Pancreas (tissue), 10 donors: ENCODE measurements at places on chromosomes 7 and 10.

DNA sequence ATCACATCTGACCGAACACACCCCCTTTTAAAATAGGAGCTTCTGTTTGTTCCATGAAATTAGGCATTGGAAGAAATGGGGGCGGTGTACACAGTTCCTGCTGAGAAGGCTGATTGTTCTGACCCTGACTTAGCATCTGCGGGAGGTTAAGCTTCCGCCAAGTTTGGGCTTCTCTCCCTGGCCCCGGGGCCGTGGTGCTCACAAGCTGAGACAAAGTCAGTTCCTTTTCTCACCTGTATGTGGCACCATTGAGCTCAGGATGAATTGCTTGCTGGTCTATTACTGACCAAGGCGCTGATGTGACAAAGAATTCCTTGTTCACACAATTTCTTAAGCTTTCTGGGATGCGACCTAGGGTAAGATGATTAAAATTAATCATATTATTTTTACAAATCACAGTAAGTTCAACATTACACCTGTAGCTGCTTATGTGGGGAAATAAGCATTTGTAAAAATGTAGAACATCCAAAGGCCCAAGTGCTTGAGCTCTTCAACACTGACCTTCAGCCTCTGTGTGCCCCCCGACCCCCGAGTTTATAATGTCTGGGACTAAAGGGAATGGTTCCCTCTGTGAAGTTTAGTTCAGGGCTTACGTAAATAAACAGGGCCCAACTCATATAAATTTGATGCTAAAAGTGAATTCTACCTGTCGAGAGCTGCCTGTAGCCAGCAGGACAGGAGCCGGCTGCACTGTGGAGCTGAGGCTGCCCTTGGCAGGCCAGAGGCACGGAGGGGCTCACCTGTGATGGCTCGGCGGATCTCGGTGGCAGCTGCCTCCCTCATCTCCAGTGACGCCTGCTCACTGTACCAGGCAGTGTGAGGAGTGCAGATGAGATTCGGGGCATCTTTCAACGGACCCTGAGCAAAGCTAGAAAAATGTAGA lies 50.8 kb downstream of the ZRANB1 start:
- DNase-seq, result no peak

- no peak for DNase-seq
Measured at GRCh38 chr7:142992427-142992826, 30.3 kb upstream of the KEL start.

DNA sequence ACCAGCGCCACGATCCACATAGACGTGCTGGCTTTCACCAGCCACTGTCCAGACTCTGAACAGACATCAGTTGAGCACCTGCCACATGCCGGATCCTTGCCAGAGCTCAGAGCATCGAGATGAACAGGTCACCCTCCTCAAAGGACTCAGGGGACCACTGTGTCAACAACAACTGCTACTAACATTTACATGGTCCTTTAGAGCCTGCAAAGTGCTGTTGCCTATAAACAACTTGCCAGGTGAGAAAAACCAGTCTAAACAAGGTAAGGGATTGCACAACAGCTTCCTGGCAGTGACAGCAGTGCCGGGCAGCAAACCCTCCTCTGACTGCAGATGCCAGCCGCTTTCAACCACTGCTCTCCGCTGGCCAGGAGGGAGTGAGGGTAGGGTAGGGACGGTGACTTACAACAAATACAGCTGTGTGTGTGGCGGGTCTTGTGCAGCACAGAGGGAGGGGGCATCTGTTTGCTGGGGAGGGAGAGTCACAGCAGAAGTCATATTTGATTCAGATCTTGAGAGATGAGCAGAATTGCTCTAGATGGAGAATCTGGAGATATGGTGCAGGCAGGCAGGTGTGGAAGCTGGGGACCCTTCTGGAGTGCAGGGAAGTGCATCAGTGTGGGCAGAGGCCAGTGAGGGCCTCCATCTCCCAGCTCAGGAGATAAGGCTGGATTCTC lies 32.8 kb upstream of the RHEB start:
- peak; percentile 83 for DNase-seq

DNA sequence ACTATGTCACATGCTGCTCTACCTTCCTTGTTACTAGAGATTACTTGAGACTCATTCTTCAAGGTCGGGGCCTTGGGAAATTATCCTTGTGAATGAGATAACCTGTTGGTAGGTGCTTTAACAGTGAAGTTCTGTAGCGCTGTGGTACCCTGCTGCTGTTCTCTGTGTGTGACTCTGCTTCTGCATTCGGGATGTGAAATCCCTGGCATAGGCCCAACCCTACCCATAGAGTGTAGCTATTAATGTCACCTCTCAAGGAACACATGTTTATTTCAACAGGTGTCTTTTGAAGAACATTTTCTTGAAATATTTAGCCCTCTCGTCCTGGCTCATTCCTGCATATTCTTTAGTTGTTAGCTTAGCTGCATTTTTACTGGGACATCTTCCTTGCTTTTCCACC lies 41.8 kb upstream of the TMEM236 start:
- no peak for DNase-seq

GRCh38 chr10:47145290-47145934 lies 154.6 kb upstream of the GDF10 start:
- no peak for DNase-seq

DNA sequence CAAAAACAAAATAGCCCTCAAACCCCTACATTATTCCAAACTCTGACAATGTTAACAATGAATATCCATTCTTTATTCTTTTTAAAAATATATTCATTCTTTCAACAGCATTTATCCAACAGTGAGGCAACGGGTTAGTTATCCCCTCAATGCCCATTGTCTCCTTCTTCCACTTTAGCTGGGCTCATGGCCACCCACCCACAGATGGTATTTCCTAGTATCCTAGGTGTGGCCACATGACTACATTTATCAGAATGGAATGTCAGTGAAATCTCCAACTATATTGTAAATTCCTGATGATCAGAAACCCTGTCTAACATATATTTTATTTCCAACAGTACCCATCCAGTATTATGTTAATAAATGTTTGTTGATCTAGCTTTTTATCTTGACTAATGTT lies 13.6 kb downstream of the HOXA1 start:
- DNase-seq, result no peak

DNA sequence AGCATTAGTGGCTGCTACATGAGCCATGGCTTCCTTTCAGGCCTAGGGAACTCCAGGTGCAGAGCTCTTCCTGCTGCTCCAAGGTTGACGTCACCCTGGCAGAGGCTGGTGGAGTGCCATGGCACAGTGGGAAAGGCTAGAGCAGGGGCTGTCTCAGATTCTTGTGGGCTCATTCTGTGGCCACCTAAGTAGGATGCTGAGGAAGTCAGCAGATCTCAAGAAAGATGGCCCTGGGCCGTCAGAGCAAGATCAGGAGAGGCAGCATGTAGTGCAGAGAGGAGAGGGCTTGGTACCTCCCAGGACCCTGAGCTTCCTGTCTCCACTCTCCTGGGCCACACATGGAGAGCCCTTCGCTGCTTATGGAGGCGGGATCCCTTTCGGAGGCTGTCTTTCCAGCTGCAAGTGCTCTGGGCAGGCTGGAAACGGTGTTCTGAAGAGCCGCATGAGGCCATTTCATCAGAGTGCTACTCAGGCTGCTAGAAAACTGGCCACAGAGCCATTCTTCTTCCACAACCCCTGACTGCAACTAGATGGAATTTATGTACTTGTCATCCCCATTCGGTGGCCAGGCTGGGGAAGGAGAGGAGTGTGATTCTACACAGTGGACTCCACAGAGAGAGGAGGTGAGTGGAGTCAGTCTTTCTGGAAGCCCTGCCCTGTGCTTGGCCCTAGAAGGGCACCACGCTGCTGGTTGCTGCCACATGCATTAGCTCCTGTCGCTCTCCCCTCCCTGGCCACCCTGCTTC lies 304.2 kb downstream of the RPS24 start:
- DNase-seq, result peak; percentile 5

GRCh38 chr10:131947631-131948347 lies 33.9 kb downstream of the BNIP3 start:
- peak; percentile 32 for DNase-seq

DNA sequence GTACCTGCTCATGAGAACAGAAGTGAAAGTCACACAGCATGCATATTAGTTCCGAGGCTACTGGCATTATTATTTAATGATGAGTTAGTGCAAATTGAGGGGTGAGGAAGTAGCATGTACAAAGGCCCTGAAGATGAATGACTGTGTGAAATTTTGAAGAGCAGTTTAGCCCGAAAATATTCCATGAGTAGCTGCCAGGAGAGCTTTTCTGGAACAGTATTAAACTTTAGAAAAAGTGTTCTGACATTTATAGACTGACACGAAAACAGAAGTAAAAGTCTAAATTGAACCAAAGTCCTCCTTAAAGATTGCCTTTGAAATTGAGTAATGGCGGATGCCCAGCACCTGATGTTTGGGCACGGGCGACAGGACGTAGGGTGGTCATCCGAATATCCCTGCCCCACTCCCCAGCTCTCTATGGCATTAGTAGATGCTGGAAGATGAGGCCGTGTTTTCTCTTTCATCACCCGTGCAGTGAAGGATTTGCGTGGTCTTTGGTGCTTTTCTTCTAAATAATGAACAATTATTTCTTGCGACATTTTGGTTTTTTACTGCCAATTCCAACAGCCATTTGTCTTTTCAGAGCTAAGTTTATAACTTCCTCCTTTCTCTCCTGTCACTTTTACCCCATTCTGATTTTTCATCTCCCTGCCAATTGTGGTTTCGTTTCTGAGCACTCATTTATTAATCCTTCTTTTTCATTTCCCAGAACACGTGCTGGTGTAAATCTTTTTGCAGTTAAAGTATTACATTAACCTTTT lies 192.6 kb downstream of the MGMT start:
- DNase-seq, result no peak

DNA sequence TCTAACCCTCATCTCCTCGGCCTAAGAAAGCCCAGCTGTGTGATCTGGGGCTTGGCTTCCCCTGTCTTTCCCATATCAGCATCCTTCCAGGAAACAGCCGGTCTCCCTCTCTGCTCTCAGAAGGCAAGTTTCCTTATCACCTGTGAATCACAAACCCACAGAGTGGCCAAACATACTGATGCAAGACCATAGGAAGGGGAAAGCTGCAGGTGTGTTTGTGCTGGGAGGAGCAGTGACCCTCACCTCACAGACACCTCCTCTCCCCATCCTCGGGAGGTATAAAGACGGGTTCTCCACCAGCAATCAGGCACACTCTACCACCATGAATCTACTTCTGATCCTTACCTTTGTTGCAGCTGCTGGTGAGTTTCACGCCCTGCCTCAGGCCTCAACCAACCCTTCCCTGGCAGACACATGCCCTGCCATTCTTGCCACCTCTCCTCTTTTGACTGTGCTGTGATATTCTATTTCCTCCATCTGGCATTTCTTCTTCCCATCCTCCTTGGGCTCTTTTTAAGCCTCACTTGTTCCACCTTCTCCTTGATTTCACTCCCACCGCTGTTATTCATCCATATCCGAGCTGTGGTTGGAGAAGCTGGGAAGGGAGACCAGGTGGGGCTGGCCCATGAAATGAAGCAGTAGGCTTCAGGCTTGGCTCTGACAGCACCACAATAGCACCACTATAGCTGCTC lies at the start of gene PRSS2:
Gene PRSS2 (plus strand): TSS at position 310 of the 692 bp plus-strand sequence. CDS start 13 bp downstream, at position 323.
- no peak for DNase-seq

GRCh38 chr7:33757563-33758165 lies 147.7 kb upstream of the BMPER start:
- DNase-seq, result no peak

GRCh38 chr10:46227936-46228562 lies 58.7 kb upstream of the ANTXRL start:
- peak; percentile 42 for DNase-seq

DNA sequence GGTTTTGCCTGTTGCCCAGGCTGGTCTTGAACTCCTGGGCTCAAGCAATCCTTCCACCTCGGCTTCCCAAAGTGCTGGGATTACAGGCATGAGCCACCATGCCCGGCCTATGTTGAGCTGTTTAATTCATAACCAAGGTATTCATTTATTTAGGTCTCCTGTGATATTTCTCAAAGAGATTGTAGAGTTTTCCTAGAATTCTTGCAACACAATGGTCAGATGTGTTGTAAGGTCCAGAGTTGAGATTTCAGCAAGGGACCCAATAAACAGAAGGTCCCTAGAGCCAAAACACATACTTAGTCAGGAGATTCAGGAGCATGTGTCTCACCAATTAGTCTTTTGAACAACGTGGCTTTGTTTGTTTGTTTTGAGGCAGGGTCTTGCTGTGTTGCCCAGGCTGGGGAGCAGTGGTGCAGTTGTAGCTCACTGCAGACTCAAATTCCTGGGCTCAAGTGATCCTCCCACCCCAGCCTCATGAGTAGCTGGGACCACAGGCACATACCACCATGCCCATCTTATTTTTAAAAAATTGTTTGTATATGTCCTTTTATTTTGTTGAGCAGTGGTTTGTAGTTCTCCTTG lies 321.3 kb upstream of the GALNT17 start:
- DNase-seq, result no peak

- no peak for DNase-seq
Measured at GRCh38 chr7:47738563-47739166, 156.8 kb upstream of the TNS3 start.

- DNase-seq, result no peak
Measured at GRCh38 chr10:99461230-99461629, 30.8 kb upstream of the GOT1 start.

DNA sequence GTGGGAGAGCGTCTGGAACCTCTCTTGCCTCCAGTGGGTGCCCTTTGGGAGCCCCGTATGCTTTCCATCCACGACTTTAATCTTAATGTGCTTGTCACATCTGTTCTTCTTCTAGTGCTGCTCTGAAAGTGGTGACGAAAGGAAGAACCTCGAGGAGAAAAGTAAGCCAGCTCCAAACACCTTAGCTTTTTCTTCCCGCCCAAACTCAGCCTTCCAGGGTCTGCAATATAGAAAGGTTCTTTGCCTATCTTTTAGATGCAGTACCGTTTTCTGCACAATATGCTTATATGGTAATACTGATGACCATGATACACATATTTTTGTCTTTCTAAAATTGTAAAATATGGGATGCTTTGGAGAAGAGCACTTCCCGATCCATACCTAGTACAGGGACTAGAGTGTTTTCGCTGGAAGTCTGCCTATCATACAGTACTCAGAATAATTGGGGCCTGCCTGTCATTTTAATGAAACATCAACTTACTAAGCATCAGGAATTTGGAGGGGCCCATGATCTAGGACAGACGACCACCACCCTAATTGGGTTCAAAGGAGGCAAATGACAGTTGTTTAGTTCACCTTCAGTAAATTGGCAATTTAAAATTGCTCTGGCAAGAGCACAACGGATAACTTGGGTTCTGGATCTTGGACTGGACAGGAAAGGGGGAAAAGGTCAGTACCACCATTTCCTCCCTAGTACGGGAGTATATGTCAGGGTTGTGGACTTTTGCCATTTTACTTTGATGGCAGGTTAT lies 884 bp downstream of the RINT1 start:
- DNase-seq, result no peak

DNA sequence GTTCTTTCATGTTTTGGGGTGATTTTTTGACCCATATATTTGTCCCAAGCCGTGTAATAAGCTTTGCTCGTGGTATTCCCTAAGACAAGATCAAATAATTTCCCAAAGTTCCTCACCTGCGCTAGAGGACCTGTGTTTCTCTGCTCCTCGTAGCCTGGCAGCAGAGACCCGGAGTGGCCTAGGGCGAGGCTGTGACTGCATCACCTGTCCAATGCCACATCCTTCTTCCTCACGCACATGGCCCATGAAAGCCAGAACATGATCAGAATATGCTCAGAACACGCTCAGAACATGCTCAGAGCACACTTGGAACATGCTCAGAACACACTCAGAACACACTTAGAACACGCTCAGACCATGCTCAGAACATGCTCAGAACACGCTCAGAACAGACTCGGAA lies 23.8 kb downstream of the EN2 start:
- no peak for DNase-seq

GRCh38 chr10:86306628-86307278 lies 59.8 kb downstream of the GRID1 start:
- DNase-seq, result no peak
